ENCODE measurements at places on chromosomes 7 and 10. TPM values are rescaled to one million over a fixed set of nuclear protein-coding genes. Genes with fewer than 3 reads are reported as not detected.

The RBM20 gene
- 1.5 TPM for total RNA-seq

The FAM149B1 gene
- total RNA-seq = 14.9 TPM

The RPEL1 gene
- not detected for total RNA-seq

The CRTAC1 gene
- total RNA-seq = 2.6 TPM

The STEAP4 gene
- total RNA-seq = not detected

The FZD8 gene
- total RNA-seq = 30.9 TPM

The PAPSS2 gene
- 58.5 TPM for total RNA-seq

The GRID2IP gene
- total RNA-seq = 0.07 TPM

The PLA2G12B gene
- not detected for total RNA-seq

The LBX1 gene
- total RNA-seq = not detected

The ADCYAP1R1 gene
- total RNA-seq = 0.14 TPM

DNA sequence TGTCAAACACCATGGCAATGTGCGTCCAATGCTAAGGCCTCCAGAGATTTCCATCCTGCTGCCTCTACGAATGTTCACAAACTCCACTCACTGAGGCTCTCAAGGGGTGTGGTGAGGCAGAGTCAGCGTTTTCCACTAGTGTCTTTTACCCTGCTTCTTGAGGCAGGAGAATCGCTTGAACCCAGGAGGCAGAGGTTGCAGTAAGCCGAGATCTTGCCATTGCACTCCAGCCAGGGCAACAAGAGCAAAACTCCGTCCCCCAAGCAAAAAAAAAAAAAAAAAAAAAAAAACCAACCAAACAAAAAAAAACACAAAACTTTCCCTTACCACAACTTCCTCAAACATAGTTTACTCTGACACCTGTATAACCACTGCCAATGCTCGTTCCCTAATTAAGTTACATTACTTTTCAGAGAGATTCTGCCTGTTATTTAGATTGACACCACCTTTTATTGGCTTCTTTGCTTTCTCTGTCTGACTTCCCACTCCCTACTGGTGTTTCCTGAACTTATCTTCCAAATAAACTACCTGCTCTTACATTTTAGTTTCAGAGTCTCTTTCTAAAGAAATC, 102.1 kb upstream of the ZNF746 start:
- no peak for DNase-seq
- no peak overlapping the region for H3K4me3 ChIP-seq
- H3K27me3 ChIP-seq = no peaks in the 10 kb centered on the region
- peaks cover 11% of the 10 kb centered on the region for H3K36me3 ChIP-seq
- H3K27ac ChIP-seq = no peak overlapping the region

DNA sequence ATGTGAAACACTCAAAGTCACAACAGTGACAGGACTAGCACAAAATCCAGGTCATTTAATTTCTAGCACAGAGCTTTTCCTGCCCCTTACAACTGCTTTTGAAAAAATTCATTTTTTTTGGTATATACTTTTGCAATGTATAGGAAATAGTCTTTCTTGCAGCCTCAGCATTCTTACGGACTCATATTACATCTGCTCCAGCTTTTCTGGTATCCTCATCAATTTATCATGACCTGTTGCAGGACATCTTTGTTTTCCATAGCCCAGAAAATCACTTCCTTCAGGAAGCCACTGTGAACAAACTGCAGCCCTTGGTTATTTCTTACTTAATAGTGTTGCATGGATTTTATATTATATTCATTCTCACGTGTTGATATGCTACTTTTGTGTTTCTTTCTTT, 347.9 kb upstream of the MTPN start:
- H3K4me1 ChIP-seq = no peaks in the 10 kb centered on the region
- H3K27me3 ChIP-seq = no peaks in the 10 kb centered on the region
- no peaks in the 10 kb centered on the region for H3K36me3 ChIP-seq
- no peak overlapping the region for H3K4me3 ChIP-seq

DNA sequence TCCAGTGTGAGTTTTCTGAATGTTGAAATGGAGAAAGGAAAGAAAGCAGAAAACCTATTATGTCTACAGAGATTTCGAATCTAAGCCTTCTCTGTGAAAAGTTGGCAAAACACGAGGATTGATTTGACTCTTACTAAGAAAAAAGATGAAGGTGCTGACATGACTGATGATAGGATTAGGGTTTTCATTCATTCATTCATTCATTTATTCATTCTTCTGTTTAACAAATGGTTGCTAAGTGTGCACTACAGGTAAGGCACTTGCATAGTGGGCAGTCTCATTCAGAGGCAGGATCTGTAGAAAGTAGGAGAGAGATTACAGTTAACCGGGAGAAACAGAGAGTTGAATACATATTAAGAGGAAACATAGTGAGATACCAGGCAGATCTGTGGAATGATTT, 137.1 kb downstream of the ZNF365 start:
- no peak overlapping the region for H3K4me3 ChIP-seq
- no peak for DNase-seq
- no peaks in the 10 kb centered on the region for H3K4me1 ChIP-seq
- no peak overlapping the region for H3K27ac ChIP-seq
- H3K36me3 ChIP-seq = no peaks in the 10 kb centered on the region
- no peaks in the 10 kb centered on the region for H3K27me3 ChIP-seq

DNA sequence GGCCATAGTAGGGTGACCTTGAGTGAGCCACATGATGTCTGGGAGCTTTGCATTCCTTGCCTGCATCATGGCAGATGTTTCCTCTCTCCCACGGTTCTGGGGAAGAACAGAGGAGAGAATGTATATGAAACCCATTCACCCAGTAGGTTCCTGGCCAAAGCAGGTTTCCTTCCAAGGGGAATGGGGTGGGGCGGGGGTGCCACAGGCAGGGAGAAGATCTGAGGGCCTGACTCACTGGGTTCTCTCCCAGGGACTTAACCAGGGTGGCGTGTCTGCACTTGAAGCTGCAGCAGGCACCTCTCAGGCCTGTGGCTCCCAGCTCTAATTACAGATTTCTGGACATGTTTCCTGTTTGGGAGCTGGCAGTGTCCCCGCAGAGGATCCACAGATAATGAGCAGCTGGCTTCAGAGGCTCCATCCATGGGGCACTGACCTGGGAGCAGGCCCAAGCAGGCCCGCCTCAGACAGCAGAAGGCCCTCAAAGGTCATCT, 50.2 kb upstream of the ZMIZ1 start:
- H3K36me3 ChIP-seq = no peaks in the 10 kb centered on the region
- H3K4me1 ChIP-seq = no peaks in the 10 kb centered on the region
- peak; percentile 13 for DNase-seq
- H3K27ac ChIP-seq = no peak overlapping the region
- peaks cover 4% of the 10 kb centered on the region for H3K27me3 ChIP-seq
- H3K4me3 ChIP-seq = no peak overlapping the region

- H3K4me1 ChIP-seq = no peaks in the 10 kb centered on the region
- H3K36me3 ChIP-seq = no peaks in the 10 kb centered on the region
- no peak for DNase-seq
Measured at GRCh38 chr7:41769162-41769561, 66.3 kb upstream of the INHBA start.

- H3K27ac ChIP-seq = no peak overlapping the region
- no peak overlapping the region for H3K4me3 ChIP-seq
- H3K27me3 ChIP-seq = no peaks in the 10 kb centered on the region
Measured at GRCh38 chr7:1100386-1100785, 12.5 kb downstream of the GPER1 start.

DNA sequence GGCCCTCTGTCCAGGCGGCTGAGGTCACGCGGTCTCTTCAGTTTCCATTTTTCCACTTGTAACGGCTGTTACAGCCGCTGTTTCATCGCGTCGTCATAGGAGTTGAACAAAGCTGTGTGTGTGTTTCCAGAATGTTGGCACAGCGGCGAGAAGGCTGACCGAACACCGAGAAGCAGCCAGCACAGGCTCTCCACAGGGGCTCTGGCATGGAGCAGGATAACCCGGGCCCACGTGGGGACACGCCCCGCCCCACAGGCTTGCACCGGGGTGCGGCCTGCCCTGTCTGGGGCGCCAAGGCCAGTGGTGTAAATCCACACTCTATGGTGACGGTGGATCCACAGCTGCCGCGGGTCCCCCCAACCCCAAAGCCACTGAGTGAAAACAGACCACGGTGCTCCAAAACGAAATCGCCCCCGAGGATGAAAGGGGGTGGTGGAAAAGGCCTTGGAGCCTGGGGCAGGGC, 448.2 kb downstream of the DNAJB6 start:
- peak; percentile 26 for DNase-seq
- no peak overlapping the region for H3K4me3 ChIP-seq
- no peaks in the 10 kb centered on the region for H3K36me3 ChIP-seq
- H3K27ac ChIP-seq = no peak overlapping the region

DNA sequence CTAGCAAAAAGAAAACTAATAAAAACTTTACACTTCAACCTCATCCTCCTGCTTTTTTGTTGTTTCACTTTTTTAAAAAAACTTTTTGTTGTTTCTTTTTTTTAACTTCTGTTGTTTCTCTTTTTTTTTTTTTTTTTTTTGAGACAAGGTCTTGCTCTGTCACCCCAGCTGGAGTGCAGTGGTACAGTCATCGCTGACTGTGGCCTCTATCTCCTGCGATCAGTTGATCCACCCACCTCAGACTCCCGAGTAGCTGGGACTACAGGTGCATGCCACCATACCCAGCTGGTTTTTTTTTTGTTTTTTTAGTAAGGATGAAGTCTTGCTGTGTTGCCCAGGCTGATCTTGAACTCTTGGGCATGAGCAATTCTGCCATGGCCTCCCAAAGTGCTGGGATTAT, 58.0 kb upstream of the HELLS start:
- no peaks in the 10 kb centered on the region for H3K27me3 ChIP-seq
- H3K27ac ChIP-seq = no peak overlapping the region
- no peaks in the 10 kb centered on the region for H3K36me3 ChIP-seq
- DNase-seq = no peak
- no peak overlapping the region for H3K4me3 ChIP-seq

GRCh38 chr10:106560925-106561640, 603.4 kb downstream of the SORCS1 start:
- peaks cover 45% of the 10 kb centered on the region for H3K4me1 ChIP-seq
- H3K36me3 ChIP-seq = no peaks in the 10 kb centered on the region
- H3K27ac ChIP-seq = peak overlapping the region; percentile 88
- no peaks in the 10 kb centered on the region for H3K27me3 ChIP-seq
- no peak overlapping the region for H3K4me3 ChIP-seq

DNA sequence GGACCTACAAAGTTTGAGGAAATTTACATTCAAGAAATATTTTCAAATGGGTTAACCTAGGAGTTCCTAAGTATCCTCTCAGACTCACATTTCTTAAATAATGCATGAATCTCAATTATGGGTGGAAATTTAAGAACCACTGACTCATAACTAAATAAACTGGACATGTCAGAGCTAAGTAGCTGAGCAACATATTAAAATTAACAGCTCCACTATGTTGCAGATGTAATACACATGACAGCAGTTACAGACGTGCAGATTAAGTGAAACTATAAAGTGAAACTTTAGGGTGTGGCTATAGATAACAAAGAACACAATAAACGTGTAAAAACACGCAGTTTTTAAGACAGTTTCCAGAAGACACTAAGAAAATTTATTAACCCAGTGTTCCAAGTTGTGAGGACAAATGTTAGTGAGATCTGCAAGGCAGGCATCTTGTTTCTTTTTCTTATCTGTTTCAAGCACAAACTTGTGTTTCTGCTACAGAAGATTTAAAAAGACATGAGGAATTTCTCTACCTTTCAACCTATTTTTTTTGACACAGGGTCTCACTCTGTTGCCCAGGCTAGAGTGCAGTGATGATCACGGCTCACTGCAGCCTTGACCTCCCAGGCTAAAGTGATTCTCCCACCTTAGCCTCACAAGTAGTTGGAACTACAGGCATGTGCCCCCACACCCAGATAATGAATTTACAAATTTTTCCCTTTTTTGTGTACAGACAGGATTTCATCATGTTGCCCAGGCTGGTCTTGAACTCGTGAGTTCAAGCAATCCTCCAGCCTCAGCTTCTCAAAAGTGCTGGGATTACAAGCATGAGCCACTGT, 25.3 kb downstream of the DNMBP start:
- H3K4me3 ChIP-seq = no peak overlapping the region
- DNase-seq = peak; percentile 45
- peaks cover 7% of the 10 kb centered on the region for H3K36me3 ChIP-seq
- no peaks in the 10 kb centered on the region for H3K27me3 ChIP-seq
- H3K4me1 ChIP-seq = peaks cover 19% of the 10 kb centered on the region

DNA sequence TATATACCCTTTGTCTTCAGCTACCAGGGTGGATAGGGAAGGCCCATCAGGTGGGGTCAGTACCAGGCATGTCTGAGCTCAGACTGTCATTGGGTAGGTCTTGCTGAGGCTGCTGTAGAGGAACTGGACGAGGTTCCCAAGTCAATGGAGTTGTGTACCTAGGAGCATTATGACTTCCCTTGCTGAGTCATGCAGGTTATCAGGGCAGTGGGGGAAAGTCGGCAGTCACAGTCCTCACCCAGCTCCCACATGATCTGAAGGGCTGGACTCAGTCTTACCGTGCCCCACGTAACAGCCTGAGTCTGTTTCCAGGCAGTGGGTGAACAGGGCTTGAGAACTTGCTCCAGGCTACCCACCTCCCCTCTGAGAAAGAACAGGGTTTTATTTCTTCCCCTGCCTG, 260.8 kb upstream of the COBL start:
- no peak overlapping the region for H3K27ac ChIP-seq
- no peaks in the 10 kb centered on the region for H3K27me3 ChIP-seq
- H3K4me3 ChIP-seq = no peak overlapping the region
- no peaks in the 10 kb centered on the region for H3K4me1 ChIP-seq

GRCh38 chr7:79287981-79288380, 165.5 kb downstream of the MAGI2 start:
- no peak overlapping the region for H3K27ac ChIP-seq
- H3K27me3 ChIP-seq = no peaks in the 10 kb centered on the region
- DNase-seq = peak; percentile 23
- no peak overlapping the region for H3K4me3 ChIP-seq
- H3K36me3 ChIP-seq = no peaks in the 10 kb centered on the region

DNA sequence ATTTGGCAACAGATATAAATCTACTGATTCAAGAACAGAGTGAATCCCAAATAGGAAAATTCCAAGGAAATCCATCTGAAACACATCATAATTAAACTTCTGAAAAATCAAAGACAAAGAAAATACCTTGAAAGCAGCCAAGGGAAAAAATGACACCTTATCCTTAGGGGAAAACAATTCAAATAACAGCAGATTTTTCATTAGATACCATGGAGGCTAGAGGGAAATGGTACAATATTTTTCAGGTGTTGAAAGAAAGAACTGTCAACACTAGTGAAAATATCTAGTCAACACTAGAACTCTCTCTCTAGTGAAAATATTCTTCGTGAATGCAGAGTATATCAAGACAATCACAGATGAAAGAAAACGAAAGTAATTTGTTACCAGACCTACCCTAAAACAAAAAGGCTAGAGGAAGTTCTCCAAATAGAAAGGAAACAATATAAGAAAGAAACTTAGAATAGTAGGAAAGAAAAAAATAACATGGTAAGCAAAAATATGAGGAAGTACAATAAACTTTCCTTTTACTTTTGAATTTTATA, 5.7 kb upstream of the FAM241B start:
- H3K27me3 ChIP-seq = peaks cover 9% of the 10 kb centered on the region
- H3K4me1 ChIP-seq = no peaks in the 10 kb centered on the region
- H3K36me3 ChIP-seq = no peaks in the 10 kb centered on the region
- no peak overlapping the region for H3K27ac ChIP-seq
- H3K4me3 ChIP-seq = no peak overlapping the region

DNA sequence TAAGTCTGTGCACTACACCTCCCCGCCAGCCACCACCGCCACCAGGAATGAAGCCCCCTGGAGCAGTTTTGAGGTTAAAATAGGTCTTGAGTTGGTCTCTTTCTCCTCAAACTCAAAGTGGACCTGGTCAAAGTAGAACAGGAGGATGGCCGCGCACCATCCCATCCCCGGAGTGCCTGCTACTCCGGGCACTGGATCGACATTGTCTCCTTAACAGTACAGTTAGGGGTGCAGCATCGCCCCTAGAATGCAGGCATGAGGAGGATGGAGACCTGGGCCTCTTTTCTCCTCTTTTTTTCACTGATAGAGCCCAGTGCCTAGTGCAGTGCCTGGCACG, 145.5 kb downstream of the SLIT1 start:
- peaks cover 6% of the 10 kb centered on the region for H3K4me1 ChIP-seq
- no peak for DNase-seq
- no peak overlapping the region for H3K4me3 ChIP-seq
- H3K27me3 ChIP-seq = peaks cover 3% of the 10 kb centered on the region
